ENCODE measurements at places on chromosomes 4 and X.

GRCh38 chrX:111409326-111409725, 2.7 kb downstream of the DCX start:
- no peak for DNase-seq

DNA sequence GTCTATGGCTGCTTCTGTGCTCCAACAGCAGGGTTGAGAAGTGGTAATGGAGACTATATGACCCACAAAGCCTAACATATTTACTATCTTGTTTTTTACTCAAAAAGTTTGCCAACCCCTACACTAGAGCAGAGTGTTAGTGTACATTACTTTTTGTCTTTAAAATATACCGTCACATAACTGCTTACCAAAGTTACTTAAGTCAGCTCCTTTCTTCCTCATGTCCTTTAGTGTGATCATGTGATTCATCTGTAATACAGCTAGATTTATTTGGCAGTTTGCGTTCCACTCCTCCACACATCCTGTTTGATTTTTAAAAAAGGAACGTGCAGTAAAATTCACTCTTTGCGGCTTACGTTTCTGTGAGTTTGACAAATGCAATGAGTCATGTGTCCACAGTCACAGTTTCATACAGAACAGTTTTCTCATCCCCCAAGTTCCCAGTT, 162.4 kb upstream of the GPRIN3 start:
- peak; percentile 26 for DNase-seq

DNA sequence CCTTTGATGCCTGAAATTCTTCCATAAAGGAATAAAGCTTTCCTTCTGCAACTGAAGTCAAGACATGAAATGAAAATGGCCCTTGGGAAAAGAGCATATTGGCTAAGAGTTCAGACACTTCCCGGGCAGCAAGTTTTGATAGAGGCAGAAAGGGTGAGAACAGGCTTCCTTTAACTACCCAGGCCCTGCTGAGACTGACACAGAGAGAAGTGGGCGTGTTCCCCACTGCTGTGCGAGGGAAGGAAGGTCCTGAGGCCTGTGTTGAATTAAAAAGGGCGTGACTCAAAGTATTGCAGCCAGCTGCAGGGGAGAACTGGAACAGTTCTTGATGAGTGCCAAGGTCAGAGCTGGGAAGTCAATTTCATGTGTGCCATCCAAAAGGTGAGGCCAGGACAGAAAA, 33.9 kb upstream of the ADGRG2 start:
- DNase-seq = peak; percentile 8

DNA sequence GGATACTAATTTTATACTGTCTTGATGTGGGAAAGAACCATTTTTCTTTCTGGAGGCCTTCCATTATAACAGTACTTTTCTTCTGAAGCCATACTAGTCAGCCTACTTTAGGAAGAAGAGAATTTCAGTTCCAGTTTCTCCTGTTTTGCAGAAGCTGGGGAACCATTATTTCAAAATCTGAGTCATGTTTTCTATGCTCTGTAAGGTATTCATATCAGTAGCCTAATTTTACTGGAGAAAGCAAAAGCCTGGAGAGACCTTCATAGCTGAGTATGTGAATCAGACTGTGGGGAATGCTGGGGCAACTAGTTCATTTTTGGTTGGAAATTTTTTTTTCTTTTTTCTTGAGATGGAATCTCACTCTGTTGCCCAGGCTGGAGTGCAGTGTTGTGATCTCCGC, 22.4 kb downstream of the AFF1 start:
- DNase-seq = no peak

- DNase-seq = no peak
Observed at GRCh38 chr4:2837110-2837903, 6.3 kb upstream of the ADD1 start.

DNA sequence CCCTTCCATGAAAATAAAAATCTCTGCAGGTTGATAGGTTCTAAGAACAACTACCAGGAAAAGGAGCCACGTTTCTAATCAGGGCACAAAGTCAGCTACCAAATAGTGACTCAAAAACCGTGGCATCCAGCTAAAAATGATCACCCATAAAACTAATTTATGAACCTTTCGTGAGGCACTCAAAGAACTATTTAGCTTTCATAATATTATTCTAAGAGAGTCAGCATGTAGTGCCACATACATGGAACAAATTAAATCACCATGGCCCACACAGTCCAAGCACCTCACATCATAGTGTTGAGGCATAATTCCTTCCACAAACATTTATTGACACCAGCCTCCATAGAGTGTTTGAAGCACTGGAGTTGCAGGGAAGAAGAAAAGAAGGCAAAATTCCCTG, 252.0 kb upstream of the PPARGC1A start:
- DNase-seq = no peak

GRCh38 chrX:22389556-22390179, 117.0 kb downstream of the CBLL2 start:
- DNase-seq = peak; percentile 49

- peak; percentile 64 for DNase-seq
Observed at GRCh38 chrX:96407501-96407900, 277.1 kb upstream of the DIAPH2 start.

GRCh38 chr4:133711817-133712216, 489.8 kb downstream of the PABPC4L start:
- DNase-seq = no peak

DNA sequence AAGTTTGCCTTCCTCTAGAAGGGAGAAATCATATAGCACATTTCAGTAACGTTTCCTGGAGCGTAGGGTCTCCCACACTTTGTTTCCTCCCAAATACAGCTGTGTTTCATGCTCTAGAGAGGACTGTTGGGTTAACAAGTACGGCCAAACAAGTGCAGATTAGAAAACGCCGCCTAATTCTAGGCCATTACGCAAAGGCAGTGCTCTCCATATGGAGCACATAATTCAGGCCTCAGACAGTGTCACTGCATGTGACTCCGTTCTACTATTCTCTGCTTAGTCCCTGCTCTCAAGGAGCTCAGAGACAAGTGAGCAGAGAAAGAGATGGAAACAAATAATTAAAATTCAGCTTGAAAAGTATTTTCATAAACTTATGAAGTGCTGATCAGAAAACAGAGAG, 11.6 kb downstream of the ZNF827 start:
- no peak for DNase-seq

DNA sequence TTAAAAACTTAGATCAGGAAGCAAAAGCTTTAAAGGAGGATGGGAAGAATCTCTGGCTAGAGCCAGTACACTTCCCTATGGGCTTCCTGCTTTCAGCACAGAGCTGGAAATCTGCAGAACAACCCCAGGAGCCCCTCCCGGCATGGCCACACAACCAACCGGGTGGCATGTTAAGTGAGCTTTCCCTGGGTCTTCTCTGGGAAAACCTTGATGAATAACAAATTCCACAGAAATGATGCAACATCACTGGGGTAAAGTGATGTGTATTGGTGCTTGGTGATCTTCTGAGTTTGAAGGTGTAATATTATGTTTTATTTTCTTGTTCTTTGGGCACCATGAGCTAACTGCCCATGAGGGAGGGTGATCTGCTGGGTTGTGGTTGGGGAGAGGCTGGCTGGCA, 22.1 kb downstream of the NHS start:
- DNase-seq = no peak

GRCh38 chr4:172656055-172656454, 512.6 kb upstream of the GALNT7 start:
- DNase-seq = no peak

GRCh38 chr4:148786699-148787098, 344.5 kb upstream of the NR3C2 start:
- no peak for DNase-seq

DNA sequence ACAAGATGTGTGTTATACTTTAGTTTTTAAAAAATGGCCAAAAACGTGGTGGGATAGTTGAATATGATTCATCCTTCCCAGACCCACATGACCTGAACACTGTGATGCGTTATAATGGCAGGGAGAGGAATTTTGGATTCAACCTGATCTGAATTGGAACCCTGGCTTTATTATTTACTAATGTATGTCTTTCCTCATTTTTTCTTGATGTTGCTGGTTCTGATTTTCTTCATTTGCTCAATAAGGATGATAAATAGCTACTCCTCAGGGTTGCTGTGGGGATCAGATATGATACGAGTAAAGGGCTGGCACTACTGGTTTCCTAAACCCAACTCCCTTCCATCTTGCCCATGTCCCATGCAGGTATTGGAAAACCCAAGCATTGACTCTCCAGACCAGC, 24.2 kb upstream of the ACSL1 start:
- no peak for DNase-seq

GRCh38 chrX:110755611-110756010, 40.0 kb downstream of the CHRDL1 start:
- peak; percentile 47 for DNase-seq

DNA sequence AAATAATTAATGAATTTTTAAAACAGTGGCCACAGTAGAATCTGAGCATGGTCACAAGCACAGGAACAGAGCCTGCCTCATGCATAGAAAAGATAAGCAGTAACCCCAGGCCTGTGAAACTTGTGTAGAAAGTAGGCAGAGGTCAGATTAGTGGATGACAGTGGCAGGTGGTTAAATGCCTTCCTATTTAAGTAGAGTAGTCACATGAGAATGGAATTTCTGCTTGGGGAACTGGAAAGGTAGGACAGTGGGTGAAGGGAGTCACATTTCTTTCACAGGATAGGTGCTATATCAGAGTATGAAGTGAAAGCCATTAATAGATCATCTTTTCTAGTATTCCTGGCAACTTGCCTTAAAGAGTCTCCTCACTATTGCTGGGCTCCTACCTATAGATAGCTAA, 34.9 kb upstream of the ASB12 start:
- DNase-seq = no peak

GRCh38 chr4:150141756-150142155, 63.5 kb downstream of the DCLK2 start:
- no peak for DNase-seq

- DNase-seq = no peak
Observed at GRCh38 chr4:110120506-110120905, 77.9 kb downstream of the ELOVL6 start.

- DNase-seq = no peak
Observed at GRCh38 chrX:99353412-99353811, 1056.7 kb downstream of the PCDH19 start.

DNA sequence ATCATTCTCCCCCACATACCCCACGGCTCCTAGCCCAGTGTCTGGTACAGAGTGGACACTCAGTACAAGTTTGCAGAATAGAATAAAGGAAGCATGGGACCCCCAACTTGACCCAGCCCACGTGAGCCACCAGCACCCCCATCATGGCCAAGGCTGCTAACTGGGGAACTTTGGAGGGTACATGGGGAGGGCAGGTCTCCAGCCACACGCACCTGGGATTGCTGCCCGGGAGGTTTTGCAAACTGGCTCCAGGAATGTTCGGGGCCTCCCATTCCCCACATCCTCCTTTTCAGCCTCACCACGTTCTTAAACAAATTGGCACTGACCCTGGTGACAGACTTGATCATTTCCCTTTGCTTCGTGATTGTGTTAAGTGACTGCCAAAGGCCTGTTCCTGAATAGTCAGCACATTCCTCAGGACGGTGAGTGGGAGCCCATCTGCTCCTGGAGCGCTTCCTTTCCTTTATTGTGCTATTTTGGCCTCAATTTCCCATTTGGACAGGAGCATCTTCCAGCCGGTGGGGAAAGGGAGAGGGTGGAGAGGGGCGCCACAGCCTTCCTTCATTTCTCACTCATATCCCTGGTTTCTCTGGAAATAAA, 18.7 kb upstream of the XPNPEP2 start:
- peak; percentile 34 for DNase-seq

GRCh38 chr4:94446386-94446785, 5.4 kb upstream of the PDLIM5 start:
- DNase-seq = peak; percentile 33

DNA sequence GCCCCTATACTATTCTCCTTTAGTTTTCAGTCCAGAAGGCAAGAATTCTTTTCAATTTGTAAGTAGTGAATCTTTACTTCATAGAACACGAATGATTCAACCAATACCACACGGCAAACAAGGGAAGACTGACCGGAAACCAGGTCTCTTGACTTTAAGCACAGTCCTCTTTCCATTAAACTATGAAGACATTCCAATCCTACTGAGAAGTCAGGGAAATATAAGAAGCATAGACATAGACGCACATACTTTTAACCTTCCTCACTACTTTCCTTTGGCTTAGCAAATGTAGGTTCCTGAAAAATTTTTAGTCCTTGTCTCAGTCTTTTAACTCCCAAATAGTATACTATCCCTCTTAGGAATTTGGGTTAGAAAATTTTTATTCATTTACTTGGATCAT, 9.1 kb downstream of the CHRDL1 start:
- no peak for DNase-seq

GRCh38 chr4:77360451-77360850, 203.4 kb downstream of the CCNG2 start:
- no peak for DNase-seq

DNA sequence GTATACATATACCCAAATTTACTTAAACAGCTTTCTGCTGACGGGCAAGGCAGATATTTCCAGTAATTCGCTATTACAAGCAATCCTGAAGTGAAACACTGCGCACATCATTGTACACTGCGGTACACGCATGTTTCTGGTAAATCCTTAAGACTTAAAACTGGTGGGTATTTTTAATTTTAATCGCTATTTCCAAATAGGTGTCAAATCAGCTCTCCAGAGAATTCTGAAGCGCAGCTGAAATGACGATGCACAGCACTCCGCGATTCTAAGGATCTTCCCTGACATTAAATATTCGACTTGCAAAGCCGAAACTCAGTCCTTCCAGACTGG, 361 bp downstream of the TMEM128 start:
- no peak for DNase-seq

DNA sequence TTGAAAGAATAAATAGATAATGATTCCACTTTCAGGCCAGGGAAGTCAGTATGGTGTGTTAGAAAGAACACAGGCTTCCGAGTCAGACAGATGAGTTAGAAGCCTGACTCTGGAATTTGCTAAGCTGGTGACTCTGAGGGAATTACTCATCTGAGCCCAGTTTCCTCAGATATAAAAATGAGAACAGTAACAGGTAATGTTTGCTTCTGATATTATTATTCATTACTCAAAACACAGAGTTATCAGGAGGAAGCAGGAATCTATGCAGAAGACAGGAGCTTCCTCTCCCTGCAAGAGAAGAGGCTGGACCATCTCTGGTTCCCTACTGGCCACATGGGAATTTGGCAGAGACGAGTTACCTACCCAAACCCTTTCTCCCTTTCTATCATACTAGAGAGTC, 163.1 kb downstream of the EVC2 start:
- DNase-seq = no peak

GRCh38 chr4:93828995-93829819, 654 bp downstream of the ATOH1 start:
- peak; percentile 3 for DNase-seq

DNA sequence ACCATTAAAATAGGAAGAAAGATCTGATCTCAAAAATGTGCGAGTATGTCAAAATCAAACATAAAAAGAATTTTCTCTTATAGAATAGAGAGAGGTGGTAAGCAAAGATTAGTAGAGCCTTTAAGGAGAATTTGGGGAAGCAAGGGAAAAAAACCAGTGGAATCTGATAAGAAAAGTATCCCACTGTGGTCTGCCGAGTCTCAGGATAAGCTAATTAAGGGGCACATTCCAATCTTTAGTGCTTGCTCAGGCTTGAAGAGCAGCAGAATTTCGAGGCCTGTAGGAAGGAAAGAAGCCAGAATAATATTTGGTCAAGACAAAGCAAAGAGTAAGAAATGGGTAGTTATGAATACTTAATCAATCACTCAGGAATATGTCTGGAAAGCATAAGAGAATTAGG, 13.0 kb downstream of the STATH start:
- no peak for DNase-seq

GRCh38 chrX:150229481-150229880, 133.6 kb upstream of the MAMLD1 start:
- no peak for DNase-seq
